C1 segment of cervical spinal cord (tissue), 14 donors: ENCODE measurements at places on chromosomes 7 and 10.

DNA sequence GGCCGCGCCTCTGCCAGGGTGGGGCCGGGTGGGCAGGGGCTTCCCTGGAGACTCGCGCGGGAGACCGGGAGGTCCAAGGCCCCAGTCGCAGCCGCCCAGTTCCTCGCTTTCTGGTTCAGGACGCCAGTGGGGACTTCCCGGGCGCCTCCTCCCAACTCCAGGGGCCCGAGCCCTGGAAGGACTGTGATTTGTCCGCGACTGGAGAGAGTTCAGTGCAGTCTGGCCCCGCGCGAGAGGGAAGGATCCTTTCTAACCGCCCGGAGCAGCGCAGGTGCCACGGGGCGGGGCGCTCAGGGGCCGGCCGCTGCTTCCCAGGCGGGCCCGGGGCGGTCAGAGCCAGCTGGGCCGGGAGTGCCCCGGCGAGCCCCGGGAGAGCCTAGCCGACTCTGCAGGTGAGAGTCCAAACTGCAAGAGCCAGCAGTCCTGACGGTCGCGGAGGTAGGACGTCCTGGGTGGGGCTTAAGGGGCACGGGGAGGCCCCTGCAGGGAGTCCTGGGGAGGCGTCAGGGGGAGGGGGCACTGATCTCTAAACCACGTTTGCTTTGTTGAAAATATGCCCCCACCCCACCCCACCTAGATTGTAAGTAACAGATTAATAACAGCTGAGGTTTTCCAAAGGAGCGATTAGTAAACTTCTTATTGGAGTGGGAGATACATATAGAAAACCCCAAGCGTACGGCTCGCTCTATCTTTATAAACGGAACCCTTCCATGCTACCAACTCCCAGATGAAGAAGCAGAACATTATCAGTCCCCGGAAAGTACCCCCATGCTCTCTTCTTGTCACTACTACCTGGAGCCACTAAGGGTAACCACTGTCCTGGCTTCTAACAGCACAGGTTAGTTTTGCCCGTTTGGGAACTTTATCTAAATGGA is 8.2 kb downstream of the NKX2-3 start:
- DNase-seq = no peak

GRCh38 chr7:44380189-44380830 is 54.9 kb upstream of the CAMK2B start:
- no peak for DNase-seq

DNA sequence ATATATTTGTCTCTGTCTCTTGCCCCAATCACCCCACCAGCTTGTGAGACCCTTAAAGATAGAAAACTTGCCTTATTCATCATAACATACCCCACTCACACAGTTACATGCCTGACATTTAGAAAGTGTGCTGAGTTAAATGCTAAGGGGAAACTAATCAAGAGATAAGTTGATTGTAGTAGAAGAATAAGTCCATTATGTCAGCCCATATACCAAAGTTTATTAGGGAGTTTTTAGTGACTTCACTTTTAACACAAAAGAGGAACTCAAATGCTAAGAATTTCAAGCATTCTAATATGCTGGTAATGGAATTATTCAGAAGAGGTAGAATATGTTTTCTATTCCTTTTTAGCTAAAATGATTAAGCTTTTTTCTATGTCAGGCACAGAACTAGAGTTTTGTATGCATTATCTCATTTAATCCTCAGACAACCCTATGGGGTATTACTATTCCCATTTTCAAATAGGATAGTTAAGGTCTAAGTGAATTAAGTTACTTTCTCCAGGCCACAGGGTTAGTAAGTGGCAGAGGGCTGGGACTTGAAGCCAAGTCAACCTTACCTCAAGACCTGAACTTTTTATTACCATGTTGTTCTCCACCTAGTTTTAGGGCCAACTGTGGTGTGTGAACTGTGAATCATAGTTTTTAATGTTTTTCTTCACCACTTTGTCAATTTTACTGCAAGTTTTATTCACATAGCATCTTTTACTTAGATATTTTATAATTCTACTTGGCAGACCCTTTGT is 19.6 kb downstream of the ASAH2 start:
- DNase-seq = no peak

DNA sequence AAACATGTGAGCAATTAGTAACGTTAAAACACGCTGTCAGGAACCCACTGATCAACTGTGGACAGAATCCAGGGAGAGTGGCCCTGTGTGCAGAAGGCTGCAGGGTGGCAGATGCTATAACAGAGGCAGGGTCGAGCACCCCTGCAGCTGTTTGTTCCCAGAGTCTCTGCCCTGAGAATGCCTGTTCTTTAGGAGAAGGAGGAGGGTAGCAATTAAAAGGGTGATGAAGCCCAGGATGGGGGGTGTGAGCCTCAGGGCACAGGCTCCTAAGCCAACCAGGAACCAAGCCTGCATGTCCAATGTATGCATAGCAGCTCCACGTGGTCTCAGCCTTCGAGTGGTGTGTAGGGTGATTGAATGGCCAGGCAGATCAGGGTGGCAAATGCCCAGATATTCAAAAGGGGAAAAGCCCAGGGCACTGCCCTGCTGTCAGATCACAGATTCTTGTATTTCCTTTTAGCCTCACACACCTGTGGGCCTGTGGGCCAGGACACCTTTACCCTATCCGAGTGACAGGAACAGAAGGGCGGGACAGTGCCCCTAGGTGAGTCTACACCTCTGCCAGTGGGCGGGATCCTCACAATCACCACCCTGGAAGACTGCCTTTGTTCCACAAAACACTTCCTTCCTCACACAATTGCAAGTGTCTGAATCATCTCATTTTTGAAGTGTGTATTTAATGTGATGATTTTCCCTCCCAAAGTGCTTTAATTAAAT is 7.3 kb downstream of the WDFY4 start:
- DNase-seq = no peak

GRCh38 chr10:128187788-128188185 is 61.6 kb upstream of the MKI67 start:
- DNase-seq = no peak

DNA sequence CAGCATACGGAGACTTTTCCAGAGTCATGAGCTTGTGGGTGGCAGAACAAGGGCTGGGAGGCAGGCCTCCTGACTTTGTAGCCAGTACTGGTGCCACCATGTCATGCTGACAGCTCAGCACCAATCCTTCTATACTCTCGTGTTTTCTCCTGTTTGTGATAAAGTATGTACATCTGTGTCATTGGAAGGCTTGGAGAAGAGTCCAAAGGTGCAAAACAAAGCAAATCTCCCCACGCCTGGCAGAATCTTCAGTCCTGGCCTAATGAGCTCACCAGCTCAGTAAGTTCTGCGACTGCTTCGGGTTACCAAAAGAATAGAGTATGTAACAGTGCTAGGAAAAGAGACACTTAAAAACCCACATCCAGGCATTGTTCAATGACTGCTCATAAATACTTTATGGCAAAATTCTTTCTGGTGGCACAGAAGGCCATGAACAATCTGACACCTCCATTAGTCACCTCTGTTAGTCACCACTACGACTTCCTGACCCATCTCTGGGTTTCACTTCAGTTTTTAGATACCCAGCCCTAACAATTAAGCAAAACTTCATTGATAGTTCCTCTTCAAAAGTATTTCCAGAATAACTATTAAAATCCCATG is 24.5 kb downstream of the STEAP1 start:
- no peak for DNase-seq

DNA sequence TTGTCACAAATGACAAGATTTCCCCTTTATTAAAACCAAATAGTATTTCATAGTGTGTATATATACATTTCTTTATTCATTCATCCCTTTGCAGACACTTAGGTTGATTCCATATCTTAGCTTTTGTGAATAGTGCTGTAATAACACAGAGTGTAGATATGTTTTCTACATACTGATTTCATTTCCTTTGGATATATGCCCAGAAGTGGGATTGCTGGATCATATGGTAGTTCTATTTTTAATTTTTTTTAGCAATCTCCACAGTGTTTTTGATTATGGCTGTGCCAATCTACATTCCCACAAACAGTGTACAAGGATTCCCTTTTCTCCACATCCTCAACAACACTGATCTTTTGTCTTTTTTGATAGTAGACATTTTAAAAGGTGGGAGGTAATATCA is 46.4 kb downstream of the CSTF2T start:
- DNase-seq = no peak

- no peak for DNase-seq
These were observed 355.3 kb downstream of the PAXIP1 start for GRCh38 chr7:154647625-154648024.

GRCh38 chr7:12851841-12852240 is 164.4 kb downstream of the ARL4A start:
- DNase-seq = no peak

DNA sequence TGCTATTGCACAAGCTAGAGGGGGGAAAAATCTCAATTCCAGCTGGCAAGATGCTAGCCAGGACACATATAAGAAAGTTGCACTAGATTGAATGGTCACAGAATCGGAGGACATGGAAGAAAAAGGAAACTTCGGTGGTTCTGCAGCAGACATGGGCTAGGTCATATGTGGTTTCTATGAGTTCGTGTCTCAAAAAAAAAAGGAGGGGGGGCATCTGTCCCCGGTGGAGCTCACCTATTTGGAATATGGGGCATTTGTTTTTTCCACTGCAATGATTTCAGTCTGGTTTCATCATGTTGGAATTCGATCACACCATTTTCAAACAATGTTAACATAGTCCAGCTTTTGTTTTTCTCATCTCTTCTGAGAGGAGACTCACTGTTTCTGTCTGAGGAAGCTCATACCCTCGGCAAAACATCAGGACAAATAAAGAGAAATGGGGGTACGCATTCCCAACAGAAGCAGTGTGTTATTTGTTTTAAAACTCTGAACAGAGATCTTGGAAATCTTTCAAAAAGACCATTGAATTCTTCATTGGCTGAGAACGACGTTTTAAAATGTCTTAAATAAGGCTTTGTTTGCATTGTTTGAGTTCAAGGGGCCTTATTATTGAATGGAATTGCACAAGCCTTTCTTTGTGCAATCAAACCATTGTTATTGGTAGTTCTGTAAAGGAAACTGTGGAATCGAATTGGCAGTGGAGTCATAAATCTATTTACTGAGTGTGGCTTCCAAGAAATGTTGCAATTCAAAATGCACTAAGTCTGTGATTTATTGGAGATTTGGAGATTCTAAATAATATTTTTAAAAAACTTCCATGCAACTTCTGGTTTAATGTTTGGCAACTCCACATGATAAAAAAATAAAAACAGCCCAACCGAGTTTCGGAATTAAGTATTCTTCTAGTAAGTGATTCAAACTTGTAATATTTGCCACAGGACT is 173.2 kb downstream of the RTKN2 start:
- no peak for DNase-seq
